ENCODE measurements at places on chromosomes 11 and 22.

DNA sequence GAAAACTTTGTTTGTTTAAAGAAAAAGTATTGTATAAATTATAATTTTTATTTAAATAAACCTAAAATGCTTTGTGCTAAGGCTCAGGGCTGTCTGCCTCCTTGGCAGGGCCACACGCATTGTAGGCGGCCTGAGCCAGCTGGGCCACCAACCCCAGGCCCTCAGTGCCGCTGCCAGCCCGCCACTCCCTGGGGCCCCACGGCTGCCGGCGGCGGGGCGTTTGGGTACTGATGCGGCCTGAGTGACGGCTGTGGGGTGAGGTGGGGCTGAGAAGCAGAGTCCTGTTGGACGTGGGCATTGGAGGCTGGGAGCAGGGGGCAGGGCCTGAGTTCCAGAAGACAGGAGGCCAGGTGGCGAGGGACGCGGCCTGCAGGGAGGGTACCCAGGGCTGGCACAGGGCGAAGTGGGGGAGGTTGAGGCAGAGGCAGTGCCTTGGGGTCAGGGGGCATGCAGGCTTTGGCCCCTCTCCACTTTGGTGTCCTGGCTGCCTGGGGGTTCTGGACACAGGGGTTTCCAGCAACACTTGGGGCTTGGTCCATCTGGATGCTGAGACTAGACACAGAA is 58.3 kb downstream of the CERK start:
- DNase-seq: no peak

GRCh38 chr11:110100476-110101240 is 7.5 kb downstream of the ZC3H12C start:
- no peak for DNase-seq

- no peak for DNase-seq
Measured at GRCh38 chr11:20790622-20791021, 121.2 kb downstream of the NELL1 start.

DNA sequence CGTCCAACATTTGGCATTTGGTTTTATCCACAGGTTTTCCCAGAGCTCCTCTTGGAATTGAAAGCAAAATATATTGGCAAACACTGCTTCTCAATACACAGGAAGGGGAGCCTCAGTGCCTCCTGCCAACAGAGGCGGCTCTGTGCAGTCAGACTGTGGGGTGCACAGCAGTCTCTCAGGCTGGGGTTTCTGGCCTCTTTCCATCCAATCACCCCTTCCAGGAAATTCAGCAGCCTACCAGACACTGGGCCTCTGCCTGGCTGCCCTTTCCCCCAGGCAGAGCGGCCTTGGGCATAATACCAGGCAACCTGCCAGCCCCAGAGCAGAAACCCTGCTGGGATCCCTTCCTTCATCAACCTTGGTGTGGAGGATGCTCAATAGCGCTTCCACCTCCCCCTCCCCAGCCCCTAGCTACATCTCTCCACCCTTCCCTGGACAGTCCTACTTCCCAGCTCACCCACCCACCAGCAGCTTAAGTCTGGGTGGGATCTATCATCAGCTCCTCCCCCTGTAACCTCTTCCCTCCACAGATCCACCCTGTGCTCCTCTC is 17.8 kb upstream of the RAPSN start:
- no peak for DNase-seq

GRCh38 chr22:37137903-37138665 is 11.6 kb downstream of the IL2RB start:
- no peak for DNase-seq

DNA sequence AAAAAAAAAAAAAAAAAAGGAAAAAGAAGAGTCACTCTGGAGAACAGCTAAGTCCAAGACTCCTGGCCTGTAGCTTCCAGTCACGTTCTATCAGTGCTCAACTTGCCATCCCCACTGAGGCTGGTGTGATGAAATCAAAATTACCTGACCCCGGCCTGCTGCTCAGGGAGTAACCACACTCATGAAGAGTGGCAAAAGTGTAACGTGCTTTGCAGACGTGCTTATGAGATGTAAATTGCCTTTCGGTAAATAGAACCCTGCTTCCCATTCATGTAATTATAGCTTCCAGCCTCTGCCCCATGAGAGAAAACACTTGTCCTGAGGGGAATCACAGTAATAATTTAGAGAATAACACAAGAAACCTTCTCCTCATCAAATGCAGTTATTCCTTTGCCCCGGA is 28.2 kb upstream of the CHKA start:
- no peak for DNase-seq

DNA sequence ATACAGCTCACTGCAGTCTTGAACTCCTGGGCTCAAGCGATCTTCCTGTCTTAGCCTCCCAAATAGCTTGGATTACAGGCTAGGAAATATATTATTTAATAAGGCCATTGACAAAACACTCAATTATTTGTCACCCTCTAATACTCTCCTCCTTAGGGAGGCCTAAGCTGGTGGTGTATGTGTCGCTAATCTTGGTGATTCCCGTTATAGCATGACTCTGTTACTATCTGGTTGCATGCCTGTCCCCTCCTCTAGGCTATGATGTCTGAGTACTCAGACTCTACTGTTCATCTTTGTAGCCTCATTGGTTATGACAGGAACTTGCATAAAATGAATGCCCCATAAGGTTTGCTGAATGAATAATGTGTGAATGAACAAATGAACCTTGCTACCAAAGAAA is 87.6 kb downstream of the USP35 start:
- no peak for DNase-seq

- DNase-seq: no peak
Measured at GRCh38 chr22:21816787-21817496, 50.5 kb downstream of the MAPK1 start.

GRCh38 chr11:132876239-132876638 is 656.1 kb downstream of the OPCML start:
- DNase-seq: no peak
